ENCODE measurements at places on chromosomes 3 and 15. TPM values are rescaled to one million over a fixed set of nuclear protein-coding genes. Genes with fewer than 3 reads are reported as not detected.

- DNase-seq: no peak
- no peaks in the 10 kb centered on the region for H3K4me1 ChIP-seq
- no peaks in the 10 kb centered on the region for H3K27me3 ChIP-seq
- H3K36me3 ChIP-seq: no peaks in the 10 kb centered on the region
- no peak overlapping the region for H3K27ac ChIP-seq
- H3K4me3 ChIP-seq: no peak overlapping the region
Observed at GRCh38 chr15:56587686-56588085, 122.7 kb upstream of the MNS1 start.

- H3K4me1 ChIP-seq: peaks cover 23% of the 10 kb centered on the region
- DNase-seq: peak; percentile 68
- peaks cover 16% of the 10 kb centered on the region for H3K36me3 ChIP-seq
- H3K4me3 ChIP-seq: peak overlapping the region; percentile 77
Observed at GRCh38 chr3:160403796-160404470, 4.5 kb downstream of the SMC4 start.

Gene FBXL22
- polyA plus RNA-seq: 0.13 TPM

DNA sequence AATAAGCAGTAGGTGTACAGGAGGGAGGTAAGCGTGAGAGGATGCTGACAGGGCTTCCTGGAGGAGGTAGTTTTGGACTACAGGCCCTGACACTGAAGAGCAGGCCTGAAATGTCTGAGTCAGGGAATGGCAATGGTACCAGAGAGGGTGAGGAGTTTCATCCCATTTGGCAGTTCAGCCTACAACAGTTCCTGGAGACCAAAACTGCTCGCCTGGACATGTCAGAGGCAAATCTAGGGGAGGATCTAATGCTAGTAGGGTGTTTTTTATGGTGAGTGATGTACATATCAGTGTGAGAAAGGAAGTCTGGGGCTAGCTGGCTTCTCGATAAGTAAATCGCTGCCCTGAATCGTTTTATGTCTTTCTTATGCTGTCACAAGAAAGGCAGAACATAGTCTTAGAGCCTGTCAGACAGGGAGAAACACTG lies 13.8 kb upstream of the TNFSF10 start:
- H3K27ac ChIP-seq: no peak overlapping the region
- peaks cover 12% of the 10 kb centered on the region for H3K4me1 ChIP-seq
- DNase-seq: peak; percentile 71
- no peak overlapping the region for H3K4me3 ChIP-seq
- H3K36me3 ChIP-seq: no peaks in the 10 kb centered on the region

Gene CD80
- not detected for polyA plus RNA-seq

Gene KLHL40
- not detected for polyA plus RNA-seq

DNA sequence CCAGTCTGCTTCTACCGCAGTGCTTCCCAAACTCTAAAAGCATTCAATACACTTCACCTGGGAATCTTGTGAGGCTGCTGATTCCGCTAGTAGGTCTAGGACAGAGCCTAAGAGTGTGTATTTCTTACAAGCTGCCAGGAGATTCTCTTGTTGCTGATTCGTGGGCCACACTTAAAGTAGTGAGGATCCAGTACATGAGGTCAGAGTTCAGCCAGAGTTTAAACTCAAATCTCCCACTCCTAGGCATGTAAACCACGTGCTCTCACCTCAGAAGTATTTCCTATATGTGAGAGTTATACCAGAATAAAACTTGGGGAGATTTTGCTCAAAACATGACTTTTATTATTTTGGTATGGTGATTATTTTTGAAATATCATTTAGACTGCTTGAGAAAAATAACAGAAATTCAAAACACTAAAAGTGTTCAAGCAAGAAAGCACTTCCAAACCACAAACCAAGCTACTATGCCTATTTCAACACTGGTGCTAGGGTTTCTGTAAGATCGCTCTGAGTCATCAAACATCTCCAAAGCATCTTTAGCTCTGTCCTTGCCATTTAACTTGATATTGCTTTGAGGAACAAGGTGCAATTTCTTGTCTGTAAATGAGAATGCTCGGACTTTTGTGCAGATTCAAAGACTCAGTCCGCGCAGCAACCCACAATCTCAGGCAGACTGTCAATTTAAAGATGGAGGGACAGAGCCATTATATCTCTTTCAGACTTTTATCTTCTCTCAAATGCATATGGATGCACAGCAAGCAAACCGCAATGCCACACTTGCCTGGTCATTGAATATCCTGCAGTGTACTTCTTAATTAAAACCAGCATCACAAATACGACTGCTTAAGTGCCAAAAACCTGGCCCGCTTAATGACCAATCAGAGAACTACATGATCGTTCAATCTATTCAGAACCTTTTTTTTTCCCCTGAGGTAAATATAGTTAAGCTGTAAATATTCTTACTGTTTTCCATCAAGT lies 59.8 kb downstream of the AGTR1 start:
- H3K4me3 ChIP-seq: no peak overlapping the region
- no peaks in the 10 kb centered on the region for H3K4me1 ChIP-seq
- H3K27ac ChIP-seq: no peak overlapping the region

- H3K27ac ChIP-seq: no peak overlapping the region
- H3K4me1 ChIP-seq: no peaks in the 10 kb centered on the region
- peak; percentile 46 for DNase-seq
- no peak overlapping the region for H3K4me3 ChIP-seq
- no peaks in the 10 kb centered on the region for H3K27me3 ChIP-seq
Observed at GRCh38 chr3:109081746-109082510, 36.0 kb downstream of the MORC1 start.

DNA sequence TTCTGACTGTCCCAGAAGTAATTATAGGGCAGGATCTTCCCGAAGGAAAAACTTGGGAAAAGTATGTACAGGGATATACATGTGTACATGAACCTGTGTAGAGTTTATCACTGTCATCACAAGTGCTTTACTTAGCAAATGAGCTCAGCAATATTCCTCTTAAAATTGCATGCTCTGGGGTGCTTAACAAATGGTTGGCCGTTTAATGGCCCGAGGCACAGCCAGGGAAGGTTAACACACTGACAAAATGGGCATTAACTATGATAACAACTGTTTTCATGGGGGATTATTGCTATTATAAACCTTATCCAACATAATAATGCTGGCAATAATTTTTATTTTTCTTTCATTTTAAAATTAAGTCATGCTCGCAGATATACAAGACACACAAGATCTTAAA lies 459.3 kb downstream of the TUSC7 start:
- no peak overlapping the region for H3K27ac ChIP-seq
- no peaks in the 10 kb centered on the region for H3K27me3 ChIP-seq
- no peak for DNase-seq
- H3K36me3 ChIP-seq: no peaks in the 10 kb centered on the region
- no peaks in the 10 kb centered on the region for H3K4me1 ChIP-seq

GRCh38 chr3:5784690-5785089 lies 597.2 kb downstream of the EDEM1 start:
- no peaks in the 10 kb centered on the region for H3K27me3 ChIP-seq
- no peak overlapping the region for H3K27ac ChIP-seq
- H3K36me3 ChIP-seq: no peaks in the 10 kb centered on the region
- no peak overlapping the region for H3K4me3 ChIP-seq
- H3K4me1 ChIP-seq: no peaks in the 10 kb centered on the region

DNA sequence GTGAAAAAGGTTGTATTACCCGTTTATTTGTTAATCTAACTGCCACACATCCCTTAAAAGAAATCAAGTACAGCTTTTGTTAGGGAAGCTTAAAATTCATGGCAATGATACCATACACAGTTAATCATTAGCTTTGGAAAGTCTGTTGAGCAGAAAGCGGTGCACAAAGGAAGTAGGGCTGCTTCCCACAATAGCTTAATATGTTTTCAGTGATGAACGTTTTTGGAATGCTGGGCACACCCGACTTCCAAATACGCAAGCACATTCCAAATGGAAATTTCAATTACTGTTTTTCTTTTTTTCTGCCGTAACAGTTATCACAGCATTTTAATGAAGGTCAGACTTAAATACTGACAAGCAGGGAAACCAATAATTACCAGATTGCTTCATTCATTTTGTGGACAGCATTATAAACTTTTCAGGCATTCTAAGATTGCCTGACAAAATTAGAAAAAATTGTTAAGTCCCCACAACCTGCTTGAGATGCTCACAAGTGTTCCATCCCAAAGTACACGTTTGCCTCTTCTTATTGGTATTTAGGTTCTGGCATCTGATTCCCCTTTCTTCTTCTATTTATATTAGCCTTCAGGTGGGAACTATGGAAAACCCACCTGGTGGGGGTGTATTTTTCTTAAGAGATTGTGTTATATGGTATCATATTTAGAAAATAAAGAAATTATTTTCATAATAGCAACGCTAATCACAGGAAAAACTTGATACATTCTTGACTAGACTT lies 1.1 kb upstream of the ECT2 start:
- H3K36me3 ChIP-seq: no peaks in the 10 kb centered on the region
- peak overlapping the region; percentile 52 for H3K4me3 ChIP-seq
- no peaks in the 10 kb centered on the region for H3K27me3 ChIP-seq
- H3K27ac ChIP-seq: peak overlapping the region; percentile 97
- H3K4me1 ChIP-seq: peaks cover 30% of the 10 kb centered on the region

Gene FANCD2OS
- not detected for polyA plus RNA-seq

DNA sequence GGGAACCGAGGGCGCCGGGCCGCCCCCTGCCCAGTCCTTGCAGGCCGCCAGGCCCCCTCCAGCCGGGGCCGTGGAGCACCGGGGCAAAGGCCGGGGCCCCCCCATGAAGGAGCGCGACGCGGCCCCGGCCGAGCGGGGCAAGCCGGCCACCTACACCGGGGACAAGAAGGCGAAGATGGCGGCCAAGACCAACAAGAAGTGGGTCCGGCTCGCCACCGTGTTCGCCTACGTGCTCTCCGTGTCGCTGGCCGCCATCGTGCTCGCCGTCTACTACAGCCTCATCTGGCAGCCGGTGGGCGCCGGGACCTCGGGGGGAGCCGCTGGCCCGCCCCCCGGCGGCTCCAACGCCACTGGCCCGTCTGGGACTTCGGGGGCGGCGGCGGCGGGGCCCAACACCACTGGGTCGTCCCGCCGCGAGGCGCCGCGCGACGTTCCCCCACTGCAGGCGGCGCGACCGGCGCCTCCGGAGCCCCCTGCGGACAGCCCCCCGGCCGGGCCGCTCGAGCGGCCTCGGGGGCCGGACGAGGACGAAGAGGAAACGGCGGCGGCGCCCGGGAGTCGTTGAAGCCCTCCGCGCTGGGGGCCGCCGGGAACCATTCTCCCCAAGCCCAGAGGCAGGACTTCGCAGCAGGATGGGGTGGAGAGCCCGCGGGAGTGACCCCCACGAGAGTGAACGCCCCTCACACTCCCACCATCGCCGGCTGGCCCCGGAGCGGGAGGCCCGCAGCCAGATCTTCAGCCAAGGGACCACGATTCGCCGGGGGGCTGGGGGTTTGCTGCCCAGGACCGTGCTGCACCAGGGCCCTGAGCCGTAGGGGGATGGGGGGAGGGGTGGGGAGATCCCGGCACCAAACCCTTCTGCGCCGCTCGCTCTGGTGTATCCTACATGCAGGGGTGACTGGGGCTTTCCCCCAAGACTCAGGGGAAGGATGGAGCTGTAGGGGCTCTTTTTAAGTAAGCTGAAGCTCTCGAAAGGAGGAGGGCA lies 753 bp downstream of the INAFM2 start:
- peak overlapping the region; percentile 79 for H3K4me3 ChIP-seq
- peaks cover 57% of the 10 kb centered on the region for H3K4me1 ChIP-seq
- H3K36me3 ChIP-seq: no peaks in the 10 kb centered on the region
- H3K27ac ChIP-seq: peak overlapping the region; percentile 8
- peak; percentile 37 for DNase-seq
- no peaks in the 10 kb centered on the region for H3K27me3 ChIP-seq

Gene INKA1
- polyA plus RNA-seq: 57.7 TPM

GRCh38 chr3:134423153-134423552 lies 48.9 kb upstream of the AMOTL2 start:
- peaks cover 13% of the 10 kb centered on the region for H3K27me3 ChIP-seq
- H3K36me3 ChIP-seq: no peaks in the 10 kb centered on the region
- DNase-seq: no peak
- H3K27ac ChIP-seq: no peak overlapping the region
- peaks cover 8% of the 10 kb centered on the region for H3K4me1 ChIP-seq
- no peak overlapping the region for H3K4me3 ChIP-seq

Gene CLDN1
- 0.16 TPM for polyA plus RNA-seq

Gene MON1A
- 37.0 TPM for polyA plus RNA-seq

DNA sequence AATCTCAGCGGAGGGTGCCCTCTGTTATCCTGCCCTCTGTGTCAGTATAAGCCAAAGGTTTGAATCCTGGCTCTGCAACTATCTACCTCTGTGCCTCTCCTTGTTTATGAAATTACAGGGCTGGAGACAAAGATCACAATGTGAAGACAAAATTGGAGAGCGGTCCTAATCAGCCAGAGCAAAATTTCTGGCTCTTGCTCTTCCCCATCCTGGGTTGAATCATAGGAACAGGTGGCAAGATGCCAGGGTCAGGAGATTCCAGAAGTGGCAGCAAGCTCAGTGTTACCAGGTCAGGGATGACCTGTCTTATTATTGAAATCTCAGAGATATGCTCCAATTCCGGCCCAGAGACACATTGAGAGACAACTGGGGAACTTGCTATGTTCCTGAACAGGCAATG lies 2.3 kb upstream of the CCR2 start:
- no peak overlapping the region for H3K4me3 ChIP-seq
- no peaks in the 10 kb centered on the region for H3K4me1 ChIP-seq
- H3K36me3 ChIP-seq: no peaks in the 10 kb centered on the region
- H3K27ac ChIP-seq: no peak overlapping the region
- DNase-seq: no peak
- peaks cover 11% of the 10 kb centered on the region for H3K27me3 ChIP-seq

DNA sequence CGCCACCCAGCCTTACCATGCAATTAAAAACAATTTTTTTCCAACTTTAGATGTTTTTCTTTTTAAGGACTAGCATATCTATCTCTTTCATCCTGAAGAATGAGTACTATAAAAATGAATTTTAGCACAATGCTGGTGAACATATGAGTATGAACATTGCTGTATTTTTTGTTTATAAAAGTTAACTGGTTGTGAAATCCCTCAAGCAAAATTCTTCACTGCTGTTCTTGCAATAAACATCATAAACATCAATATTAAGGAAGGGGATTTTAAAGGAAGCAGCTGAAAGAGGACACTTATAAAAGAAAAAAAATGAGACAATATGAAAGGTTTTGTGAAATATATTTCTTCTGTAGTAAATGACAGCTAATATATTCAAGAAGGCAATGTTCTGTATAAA lies 3.0 kb downstream of the PLSCR4 start:
- peaks cover 36% of the 10 kb centered on the region for H3K4me1 ChIP-seq
- H3K36me3 ChIP-seq: no peaks in the 10 kb centered on the region
- peak overlapping the region; percentile 57 for H3K27ac ChIP-seq
- H3K4me3 ChIP-seq: peak overlapping the region; percentile 97

- peaks cover 5% of the 10 kb centered on the region for H3K4me1 ChIP-seq
- DNase-seq: no peak
- no peaks in the 10 kb centered on the region for H3K27me3 ChIP-seq
Observed at GRCh38 chr3:194330579-194330978, 20.5 kb downstream of the CPN2 start.

DNA sequence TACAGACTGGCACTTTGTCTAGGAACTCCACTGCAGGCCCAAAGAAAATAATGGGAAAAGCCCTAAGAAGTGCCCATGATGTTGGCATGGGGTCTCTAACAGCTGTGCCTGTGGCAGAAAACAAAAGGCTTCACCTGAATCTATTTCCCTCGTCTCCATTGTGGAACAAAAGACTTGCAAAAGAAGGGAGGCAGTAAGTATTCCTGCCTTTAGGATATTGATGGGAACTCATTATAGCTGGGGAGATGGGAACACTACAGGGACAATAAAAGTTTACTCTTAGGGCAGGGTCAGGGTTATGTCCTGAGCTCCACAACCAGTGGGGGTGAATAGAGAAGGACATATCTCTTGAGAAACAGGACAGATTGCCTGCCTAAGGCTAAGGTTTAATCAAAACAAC lies 930.6 kb upstream of the EPHA6 start:
- H3K4me1 ChIP-seq: no peaks in the 10 kb centered on the region
- H3K4me3 ChIP-seq: no peak overlapping the region
- H3K36me3 ChIP-seq: no peaks in the 10 kb centered on the region
- no peak for DNase-seq
- H3K27me3 ChIP-seq: no peaks in the 10 kb centered on the region
